ENCODE measurements at places on chromosomes 4 and X.

DNA sequence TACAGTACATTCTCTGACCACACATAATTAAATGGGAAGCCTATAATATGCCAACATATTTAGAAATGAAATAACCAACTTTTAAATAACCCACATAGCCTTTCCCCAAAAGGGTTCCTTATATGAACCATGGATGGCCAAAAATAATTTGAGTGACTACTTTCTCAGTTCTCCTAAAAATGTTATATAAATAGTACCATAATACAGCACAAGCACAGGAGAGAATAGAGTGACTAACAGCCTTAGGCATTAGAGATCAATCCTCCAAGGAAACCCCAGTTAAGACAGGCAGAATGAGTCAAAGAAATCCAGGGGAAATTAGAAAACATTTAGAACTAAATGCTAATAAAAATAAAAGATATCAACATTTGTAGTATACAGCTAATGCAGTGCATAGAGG, 50.2 kb downstream of the ANKRD17 start:
- H3K27me3 ChIP-seq: no peaks in the 10 kb centered on the region
- DNase-seq: no peak

- no peaks in the 10 kb centered on the region for H3K4me1 ChIP-seq
- H3K36me3 ChIP-seq: no peaks in the 10 kb centered on the region
- H3K27ac ChIP-seq: no peak overlapping the region
- no peaks in the 10 kb centered on the region for H3K27me3 ChIP-seq
- no peak for DNase-seq
Measured at GRCh38 chr4:128565565-128566186, 243.8 kb upstream of the JADE1 start.

- no peak for DNase-seq
- no peak overlapping the region for H3K4me3 ChIP-seq
- no peaks in the 10 kb centered on the region for H3K36me3 ChIP-seq
- H3K27me3 ChIP-seq: no peaks in the 10 kb centered on the region
Measured at GRCh38 chrX:119442286-119442685, 26.0 kb upstream of the SLC25A5 start.

DNA sequence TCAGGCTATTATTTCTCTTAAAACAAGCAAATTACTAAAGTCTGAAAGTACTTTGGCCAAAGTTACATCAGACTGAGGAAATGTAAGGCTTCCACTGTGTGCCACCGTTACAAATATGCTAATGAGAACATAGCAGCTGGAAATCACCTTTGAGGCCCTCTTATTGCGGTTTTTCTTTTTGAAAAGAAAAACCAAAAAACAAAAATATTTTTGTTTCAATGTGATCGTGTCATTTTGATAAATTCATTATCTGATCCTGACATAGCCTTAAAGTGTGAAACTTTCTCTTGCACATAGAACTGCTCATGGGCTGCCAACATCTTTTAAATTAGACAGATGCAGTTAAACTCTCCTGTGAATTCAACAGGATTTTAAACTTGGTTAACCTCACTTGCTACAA, 2.8 kb upstream of the TIFA start:
- H3K27me3 ChIP-seq: no peaks in the 10 kb centered on the region
- peak overlapping the region; percentile 92 for H3K27ac ChIP-seq
- DNase-seq: no peak
- no peaks in the 10 kb centered on the region for H3K36me3 ChIP-seq
- H3K4me3 ChIP-seq: no peak overlapping the region

- no peaks in the 10 kb centered on the region for H3K27me3 ChIP-seq
- DNase-seq: no peak
- peaks cover 5% of the 10 kb centered on the region for H3K4me1 ChIP-seq
- H3K36me3 ChIP-seq: no peaks in the 10 kb centered on the region
- H3K27ac ChIP-seq: no peak overlapping the region
- no peak overlapping the region for H3K4me3 ChIP-seq
Measured at GRCh38 chr4:169818063-169818679, 60.4 kb upstream of the HPF1 start.

GRCh38 chrX:10379878-10380277, 223.1 kb downstream of the CLCN4 start:
- no peaks in the 10 kb centered on the region for H3K27me3 ChIP-seq
- H3K36me3 ChIP-seq: no peaks in the 10 kb centered on the region
- H3K27ac ChIP-seq: no peak overlapping the region
- H3K4me3 ChIP-seq: no peak overlapping the region
- DNase-seq: no peak

GRCh38 chr4:16663732-16664131, 234.7 kb downstream of the LDB2 start:
- H3K4me1 ChIP-seq: no peaks in the 10 kb centered on the region
- no peak for DNase-seq
- H3K27ac ChIP-seq: no peak overlapping the region
- no peaks in the 10 kb centered on the region for H3K36me3 ChIP-seq
- no peaks in the 10 kb centered on the region for H3K27me3 ChIP-seq

DNA sequence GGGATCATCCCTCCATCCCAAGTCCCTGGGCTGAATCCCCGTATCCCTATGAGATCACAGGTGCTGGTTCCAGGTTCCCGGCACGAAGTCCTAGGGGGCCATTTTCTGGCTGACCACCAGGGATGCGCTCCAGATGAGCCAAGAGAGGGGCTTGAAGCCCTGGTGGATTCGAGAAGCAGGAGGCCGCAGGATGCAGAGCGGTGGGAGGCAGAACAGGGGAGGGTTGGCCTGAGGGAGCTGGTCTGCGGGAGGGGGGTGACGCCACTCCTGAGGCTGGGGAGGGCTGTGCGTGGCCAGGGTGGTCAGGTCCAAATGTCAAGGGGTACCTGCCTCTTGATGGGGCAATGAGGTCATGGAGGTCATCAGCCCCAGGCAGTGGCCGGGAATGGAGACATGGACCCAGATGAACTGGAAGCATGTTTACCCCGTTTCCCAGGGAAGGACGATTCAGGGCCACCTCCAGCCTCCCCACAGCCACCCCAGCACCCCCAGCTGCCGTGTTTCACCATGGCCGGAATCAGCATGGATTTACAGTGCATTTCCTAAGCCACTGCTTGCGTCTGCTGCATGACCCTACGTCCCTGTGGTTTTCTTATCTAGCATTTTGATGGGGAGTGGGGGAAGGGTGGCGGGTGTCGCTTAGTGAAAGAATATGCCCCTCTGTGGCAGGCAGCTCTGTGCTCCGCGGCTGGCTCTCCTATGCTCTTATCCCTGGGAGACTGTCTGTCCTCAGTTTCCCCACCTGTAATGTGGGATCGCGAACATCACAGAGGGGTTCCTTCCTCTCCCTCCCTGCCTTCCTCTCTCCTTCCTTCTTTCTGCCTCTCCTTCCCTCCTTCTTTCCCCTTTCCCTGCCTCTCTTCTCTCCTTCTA, 17.0 kb upstream of the HTRA3 start:
- H3K4me1 ChIP-seq: no peaks in the 10 kb centered on the region
- no peak for DNase-seq
- H3K27me3 ChIP-seq: peaks cover 6% of the 10 kb centered on the region
- H3K4me3 ChIP-seq: no peak overlapping the region
- H3K27ac ChIP-seq: no peak overlapping the region
- no peaks in the 10 kb centered on the region for H3K36me3 ChIP-seq

GRCh38 chrX:134396174-134396573, 63.8 kb upstream of the HPRT1 start:
- H3K27me3 ChIP-seq: no peaks in the 10 kb centered on the region
- H3K4me1 ChIP-seq: no peaks in the 10 kb centered on the region
- no peaks in the 10 kb centered on the region for H3K36me3 ChIP-seq
- H3K4me3 ChIP-seq: no peak overlapping the region

DNA sequence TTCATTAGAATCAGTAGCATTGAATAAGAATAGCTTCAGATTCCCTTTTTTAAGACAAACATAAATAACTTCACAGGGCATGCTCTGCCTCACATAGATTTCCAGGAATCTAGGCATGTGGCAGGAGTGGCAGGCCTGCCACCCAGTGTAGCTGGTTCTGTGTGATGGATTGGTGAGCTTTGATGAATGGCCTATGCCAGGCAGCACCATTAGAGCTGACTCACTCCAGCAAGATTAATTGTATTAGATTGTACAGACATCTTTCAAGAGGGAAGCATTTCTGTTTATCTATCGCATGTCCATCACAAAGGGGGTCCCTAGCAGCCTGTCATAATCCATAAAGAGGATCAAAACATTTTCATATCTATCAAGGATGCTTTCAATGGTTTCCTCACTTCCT, 71.9 kb downstream of the NAA11 start:
- H3K4me1 ChIP-seq: no peaks in the 10 kb centered on the region
- H3K27ac ChIP-seq: no peak overlapping the region
- no peaks in the 10 kb centered on the region for H3K36me3 ChIP-seq
- H3K4me3 ChIP-seq: no peak overlapping the region
- H3K27me3 ChIP-seq: peaks cover 15% of the 10 kb centered on the region

DNA sequence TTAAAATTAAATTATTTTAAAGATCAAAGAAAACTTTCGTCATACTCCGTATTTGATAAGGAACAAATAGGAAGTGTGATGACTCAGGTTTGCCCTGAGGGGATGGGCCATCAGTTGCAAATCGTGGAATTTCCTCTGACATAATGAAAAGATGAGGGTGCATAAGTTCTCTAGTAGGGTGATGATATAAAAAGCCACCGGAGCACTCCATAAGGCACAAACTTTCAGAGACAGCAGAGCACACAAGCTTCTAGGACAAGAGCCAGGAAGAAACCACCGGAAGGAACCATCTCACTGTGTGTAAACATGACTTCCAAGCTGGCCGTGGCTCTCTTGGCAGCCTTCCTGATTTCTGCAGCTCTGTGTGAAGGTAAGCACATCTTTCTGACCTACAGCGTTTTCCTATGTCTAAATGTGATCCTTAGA, at the start of gene CXCL8:
CXCL8 (plus strand) TSS at position 217 of the 426 bp plus-strand sequence; CDS start at position 307, 90 bp downstream.
- DNase-seq: no peak
- no peaks in the 10 kb centered on the region for H3K36me3 ChIP-seq
- H3K4me1 ChIP-seq: no peaks in the 10 kb centered on the region
- H3K27me3 ChIP-seq: no peaks in the 10 kb centered on the region
- no peak within 1 kb of the TSS for H3K27ac ChIP-seq

- no peak overlapping the region for H3K4me3 ChIP-seq
- no peaks in the 10 kb centered on the region for H3K27me3 ChIP-seq
- H3K36me3 ChIP-seq: no peaks in the 10 kb centered on the region
Measured at GRCh38 chr4:103156106-103156505, 42.0 kb downstream of the CENPE start.

GRCh38 chr4:8069102-8069752, 89.4 kb downstream of the ABLIM2 start:
- no peak overlapping the region for H3K4me3 ChIP-seq
- H3K4me1 ChIP-seq: no peaks in the 10 kb centered on the region

GRCh38 chr4:119394826-119395225, 72.9 kb upstream of the FABP2 start:
- H3K4me1 ChIP-seq: no peaks in the 10 kb centered on the region
- no peak overlapping the region for H3K27ac ChIP-seq
- DNase-seq: no peak
- no peak overlapping the region for H3K4me3 ChIP-seq

DNA sequence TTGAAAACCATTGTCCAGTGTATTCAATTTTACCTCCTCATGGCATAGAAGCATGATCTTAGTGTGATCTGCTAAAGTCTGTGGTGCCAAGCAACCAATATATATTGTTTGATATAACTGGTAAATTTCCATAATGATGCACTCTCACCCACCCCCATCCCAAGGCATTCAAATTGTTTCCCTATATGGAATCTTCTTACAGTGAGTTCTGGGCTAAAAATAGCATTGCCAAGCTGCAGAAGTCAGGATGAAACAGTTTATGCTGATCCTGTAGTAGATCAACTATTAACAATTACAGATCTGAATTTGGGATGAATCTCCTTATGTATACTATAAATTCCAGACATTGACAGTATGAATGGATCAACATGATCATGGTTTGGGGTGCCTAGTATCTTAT, 20.9 kb downstream of the FGF13 start:
- no peak for DNase-seq
- no peaks in the 10 kb centered on the region for H3K36me3 ChIP-seq
- no peak overlapping the region for H3K4me3 ChIP-seq
- H3K27me3 ChIP-seq: no peaks in the 10 kb centered on the region

DNA sequence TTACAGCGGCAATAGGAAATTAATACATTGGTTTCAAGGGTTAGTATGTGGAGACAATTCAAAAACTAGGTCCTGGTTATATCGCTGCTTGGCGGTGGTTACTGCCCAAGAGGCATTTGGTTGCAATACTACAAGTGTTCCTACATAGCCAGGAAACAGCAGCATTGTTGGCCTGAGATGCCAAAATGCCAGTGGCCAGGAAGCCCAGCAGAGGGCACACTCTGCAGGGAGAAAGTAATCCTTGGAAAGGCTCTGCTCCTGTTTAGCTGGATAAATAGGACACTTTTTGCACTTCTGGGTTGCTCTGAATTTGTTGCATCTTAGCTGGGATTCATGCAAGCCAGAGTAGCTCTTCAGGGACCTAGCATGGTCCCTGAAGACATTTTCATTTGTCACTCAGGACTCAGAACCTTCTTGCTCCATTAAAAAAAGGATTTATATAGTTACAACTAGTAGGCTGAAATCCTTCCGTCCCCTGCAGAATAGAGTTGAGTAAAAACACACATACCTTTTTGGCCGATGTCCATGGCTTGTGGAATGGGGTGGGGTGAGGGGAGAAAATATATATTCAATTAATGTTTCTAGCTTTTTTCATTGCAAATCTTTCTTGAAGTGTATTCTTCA, 8.1 kb upstream of the GPR119 start:
- H3K4me1 ChIP-seq: no peaks in the 10 kb centered on the region
- H3K36me3 ChIP-seq: no peaks in the 10 kb centered on the region
- peaks cover 2% of the 10 kb centered on the region for H3K27me3 ChIP-seq
- no peak for DNase-seq
- no peak overlapping the region for H3K27ac ChIP-seq

- no peaks in the 10 kb centered on the region for H3K4me1 ChIP-seq
- H3K36me3 ChIP-seq: no peaks in the 10 kb centered on the region
- DNase-seq: no peak
- H3K27me3 ChIP-seq: no peaks in the 10 kb centered on the region
- no peak overlapping the region for H3K4me3 ChIP-seq
- H3K27ac ChIP-seq: no peak overlapping the region
Measured at GRCh38 chr4:141999446-142000143, 363.2 kb downstream of the IL15 start.

GRCh38 chrX:83022020-83022419, 486.1 kb upstream of the POU3F4 start:
- no peaks in the 10 kb centered on the region for H3K27me3 ChIP-seq
- H3K27ac ChIP-seq: no peak overlapping the region
- DNase-seq: no peak
- no peaks in the 10 kb centered on the region for H3K36me3 ChIP-seq
